NCI-H2081 treated with DMSO at 0.1 percent for 48 hours (cell line): ENCODE measurements at places on chromosomes 16 and 17.

DNA sequence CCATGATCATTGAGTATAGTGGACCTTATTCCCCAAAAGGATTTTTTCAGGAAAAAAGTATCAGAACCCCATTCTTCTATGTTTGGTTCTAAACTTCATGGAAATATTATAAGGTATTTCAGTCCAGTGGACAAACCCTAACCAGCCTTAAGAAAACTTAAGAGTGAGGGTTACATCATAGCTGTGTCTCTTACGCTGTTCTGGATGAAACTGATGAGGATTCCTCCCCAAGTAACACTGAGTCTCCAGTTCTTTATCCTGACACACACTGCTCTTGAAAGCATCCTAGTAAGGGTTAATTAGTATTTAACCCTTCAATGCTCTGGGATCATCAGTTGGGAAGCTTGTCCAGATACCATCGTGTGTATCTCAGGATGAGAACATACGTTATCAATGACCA, 5.0 kb downstream of the LYRM1 start:
- DNase-seq, result no peak

DNA sequence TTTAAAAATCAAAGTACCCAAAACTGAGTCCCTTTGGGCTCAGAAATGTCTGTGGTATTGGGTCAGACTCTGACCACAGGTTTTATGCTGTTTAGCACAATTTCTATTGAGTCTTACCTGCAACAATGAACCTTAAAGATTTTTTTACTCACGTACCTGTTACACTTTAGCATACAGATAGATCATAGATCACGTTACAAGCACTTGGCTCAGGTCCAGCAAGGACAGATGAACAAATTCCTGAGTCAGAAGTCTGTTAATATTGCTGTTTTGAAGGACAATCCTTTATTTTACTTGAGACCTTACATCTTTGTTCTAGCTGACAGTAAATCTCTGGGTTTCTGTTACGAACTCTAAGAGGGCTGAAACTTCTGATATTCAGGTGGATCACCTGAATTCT, 12.8 kb downstream of the SLC7A6OS start:
- no peak for DNase-seq

DNA sequence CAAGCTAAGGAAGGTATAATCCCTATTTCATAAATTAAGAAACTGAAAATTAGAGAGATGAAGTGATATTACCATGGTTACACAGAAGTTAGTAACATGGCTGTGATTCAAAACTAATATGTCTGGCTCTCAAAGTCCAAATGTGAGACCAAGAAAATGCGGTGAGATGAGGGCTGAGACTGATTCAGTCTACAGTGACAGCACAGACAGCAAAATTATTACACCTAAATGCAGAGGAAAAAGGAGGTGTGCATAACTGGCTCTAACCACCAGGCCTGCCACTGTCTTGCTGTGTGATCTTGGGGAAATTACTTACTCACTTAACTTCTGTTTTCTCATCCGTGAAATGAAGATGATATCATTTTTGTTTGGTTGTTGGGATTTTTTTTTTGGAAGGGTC, 270.0 kb upstream of the SOX9 start:
- DNase-seq, result no peak

DNA sequence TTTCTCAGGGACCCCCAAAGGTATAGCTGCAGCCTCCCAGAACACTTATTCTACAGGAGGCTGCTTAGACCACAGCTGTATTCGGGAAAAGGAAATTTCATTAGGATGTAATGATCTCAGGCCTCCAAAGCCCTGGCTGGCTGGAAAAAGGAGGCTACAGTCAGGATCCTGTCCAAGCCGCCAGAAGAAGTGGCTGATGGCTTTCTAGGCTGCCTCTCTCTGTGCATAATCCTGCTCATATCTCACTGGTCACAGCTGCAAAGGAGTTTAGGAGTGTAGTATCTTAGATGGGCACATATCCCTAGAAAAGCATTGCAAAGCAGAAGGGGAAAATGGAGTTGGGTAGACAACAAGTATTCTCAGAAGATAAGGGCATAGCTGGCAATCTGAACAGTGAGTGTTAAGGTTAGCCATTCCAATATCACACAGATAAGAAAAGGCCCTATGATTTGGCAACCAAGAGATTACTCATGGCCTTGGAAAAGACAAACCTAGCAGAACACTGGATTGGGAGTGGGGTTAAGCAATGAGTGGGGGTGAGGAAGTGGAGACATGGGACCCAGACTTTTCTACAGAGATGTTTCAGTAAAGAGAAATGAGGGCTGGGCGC, 26.0 kb upstream of the PRKCA start:
- no peak for DNase-seq

DNA sequence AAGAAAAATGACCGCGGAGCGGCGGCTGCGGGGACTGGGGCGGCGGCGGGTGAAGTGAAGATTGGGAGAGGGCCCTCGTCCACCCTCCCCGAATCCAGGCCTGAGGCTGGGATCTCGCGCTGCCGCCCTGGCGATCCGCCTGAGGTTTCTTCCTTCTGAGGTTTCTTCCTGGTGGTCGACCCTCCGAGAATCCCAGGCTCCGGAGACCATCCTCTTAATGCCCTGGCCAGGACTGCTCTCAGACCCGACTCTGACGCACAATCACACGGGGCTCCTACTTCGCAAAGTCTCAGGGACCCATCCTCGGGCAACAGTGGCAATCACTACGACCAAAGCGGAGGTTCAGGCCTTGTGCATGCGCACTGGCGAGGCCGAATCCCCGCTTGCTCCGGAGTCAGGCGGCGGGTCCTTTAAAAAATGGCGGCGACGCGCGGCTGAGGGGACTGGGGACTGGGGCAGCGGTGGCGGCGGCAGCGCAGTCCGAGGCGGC, 18.0 kb upstream of the KCNJ18 start:
- no peak for DNase-seq

DNA sequence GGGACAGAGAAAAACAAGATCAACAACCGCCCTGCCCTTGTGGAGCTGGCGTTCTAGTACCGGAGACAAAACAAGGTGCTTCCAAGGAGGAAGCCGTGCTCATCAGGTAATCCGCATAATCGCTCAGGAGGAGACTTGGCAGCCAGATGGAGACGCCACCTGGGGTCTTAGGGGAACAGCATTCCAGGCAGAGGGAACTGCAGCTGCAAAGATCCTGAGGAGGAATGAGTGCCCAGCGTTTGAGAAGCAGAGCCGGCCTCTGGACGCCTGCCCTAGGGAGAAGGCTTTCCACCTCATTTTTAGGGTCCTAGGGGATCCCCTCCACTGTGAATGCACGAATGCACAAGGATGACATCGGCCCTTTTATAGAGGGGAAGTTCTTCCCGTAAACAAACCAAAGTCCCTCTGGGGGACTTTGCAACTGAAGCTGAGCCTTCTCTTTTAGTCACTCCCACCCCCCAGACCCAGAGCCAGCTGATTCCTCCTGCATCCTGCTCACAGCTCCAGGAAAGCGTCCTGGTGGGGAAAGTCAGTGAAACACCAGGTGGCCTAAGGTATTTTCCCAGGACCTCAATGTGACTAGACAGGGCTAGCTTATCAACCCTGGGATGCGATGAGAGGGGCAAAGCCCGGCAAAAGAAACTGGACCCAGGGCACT, 13.2 kb upstream of the MPRIP start:
- no peak for DNase-seq

GRCh38 chr17:1724351-1724868, at the start of gene WDR81:
Gene WDR81, plus strand, starts transcription at chr17:1724704. Its CDS starts 256 bp downstream, at chr17:1724960.
- DNase-seq, result no peak

DNA sequence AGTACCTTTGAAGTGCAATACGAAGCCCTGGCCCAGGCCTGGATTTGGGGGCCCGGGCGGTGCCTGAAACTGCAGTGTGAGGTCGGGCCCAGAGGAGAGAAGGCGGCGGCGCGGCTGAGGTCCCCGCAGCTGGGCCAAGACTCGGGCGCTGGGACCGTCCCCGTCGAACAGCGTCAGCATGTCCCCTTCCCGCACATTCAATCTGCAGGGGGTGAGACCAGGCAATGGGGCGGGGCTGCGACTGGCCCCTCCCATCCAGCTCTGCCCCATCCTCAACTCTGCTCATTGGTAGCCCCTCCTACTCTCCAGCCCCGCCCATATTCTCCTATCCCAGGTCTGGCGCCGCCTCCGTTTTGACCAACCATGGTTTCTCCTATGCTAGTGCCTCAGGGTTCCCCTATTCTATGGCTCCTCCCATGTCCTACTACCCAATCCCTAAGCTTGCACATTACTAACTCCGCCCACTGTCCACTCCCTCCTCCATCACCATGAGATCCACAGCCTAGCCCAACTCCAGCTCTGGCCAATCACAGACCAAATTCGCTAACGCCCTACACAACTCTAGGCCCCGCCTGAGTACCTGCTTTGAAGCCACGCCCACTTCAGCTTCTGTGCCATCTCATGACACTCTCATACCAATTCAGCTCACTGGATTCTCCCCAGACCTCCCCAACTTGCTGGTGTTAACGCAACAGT, 14.4 kb upstream of the CDIPT start:
- DNase-seq, result no peak

DNA sequence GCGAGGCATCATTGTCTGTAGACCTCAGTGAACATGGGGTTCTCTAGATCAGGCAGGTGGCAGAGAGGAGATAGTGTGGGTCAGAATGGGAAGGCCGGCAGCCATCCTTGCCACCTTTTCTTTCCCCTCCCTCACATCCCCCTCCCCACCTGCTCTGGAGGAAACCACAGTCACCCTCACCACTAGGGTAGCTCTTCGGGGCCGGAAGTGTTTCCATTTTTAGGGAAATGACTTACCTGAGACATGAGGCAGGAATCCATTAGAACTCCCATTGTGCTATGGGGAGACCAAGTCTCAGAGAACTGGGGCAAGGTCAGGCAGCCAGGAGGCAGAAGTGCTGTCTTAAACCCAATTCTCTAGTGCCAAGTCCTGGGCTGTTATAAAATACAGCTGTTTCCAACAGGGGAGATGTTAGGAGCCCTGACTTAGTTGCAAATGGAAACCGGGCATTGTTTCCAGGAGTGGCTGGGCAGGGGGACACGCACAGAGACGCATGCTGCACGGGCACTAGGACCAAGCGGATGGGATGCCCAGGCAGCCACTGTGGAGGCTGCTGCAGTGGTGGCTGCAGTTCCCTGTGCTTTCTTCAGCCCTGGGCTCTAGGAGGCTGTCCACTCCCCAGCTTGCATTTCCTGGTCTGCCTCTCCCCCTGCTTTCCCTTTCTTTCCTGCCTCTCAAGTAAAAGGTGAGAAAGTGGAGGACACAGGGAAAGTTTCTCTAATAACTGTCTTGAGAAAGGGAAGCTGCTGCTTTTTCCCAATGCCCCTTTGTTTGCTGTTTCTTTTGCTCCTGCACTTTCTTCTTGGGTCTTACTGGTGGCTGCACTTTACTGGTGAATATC, 2.8 kb downstream of the HAS3 start:
- DNase-seq, result no peak

GRCh38 chr16:4682616-4683254, 10.6 kb upstream of the NUDT16L1 start:
- no peak for DNase-seq

DNA sequence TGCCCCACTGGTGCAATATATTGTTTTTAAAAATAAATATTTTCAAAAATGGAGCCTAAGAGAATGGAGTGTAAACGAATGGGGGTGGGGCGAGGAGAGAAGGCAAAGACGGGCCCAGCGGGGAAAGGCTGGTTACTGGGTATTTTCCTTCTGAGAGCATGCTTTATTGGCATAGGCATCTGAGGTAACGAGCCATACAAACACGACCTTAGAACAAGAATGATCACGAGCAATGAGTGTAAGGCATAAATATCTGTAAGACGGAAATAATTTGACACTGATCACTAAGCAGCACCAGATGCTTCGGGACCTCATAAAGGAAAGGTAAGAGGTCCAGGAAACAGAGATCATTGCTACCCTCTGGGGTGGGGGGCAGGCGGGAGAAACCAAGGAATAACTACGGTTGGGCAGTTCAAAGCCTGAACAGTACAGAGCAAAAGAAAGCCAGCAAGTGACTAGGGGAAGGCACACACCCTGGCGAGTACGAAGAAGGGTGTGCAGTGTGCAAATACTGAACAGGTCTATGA, 959 bp downstream of the SSH2 start:
- DNase-seq, result no peak

DNA sequence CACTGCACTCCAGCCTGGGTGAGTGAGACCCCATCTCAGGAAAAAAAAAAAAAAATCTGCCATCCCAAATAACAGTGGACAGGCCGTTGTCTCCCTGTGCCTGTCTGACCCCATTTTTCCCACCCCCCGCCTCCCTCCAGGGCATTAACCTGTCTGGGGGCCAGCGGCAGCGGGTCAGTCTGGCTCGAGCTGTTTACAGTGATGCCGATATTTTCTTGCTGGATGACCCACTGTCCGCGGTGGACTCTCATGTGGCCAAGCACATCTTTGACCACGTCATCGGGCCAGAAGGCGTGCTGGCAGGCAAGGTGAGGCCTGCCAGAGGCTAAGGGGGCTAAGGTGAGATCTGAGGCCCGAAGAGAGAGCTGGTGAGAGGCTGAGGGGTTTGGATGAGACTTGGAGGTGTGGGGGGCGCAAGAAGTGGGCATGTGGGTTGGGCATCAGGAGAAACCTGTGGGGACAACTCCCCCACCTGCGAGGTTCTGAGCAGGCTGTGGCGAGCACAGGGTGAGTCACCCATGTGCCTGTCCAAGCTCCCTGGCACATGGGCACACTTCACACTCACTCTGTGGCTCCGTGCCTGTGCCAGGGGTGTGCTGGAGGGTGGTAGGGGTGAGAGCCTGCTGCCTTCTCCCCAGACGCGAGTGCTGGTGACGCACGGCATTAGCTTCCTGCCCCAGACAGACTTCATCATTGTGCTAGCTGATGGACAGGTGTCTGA, 34.7 kb downstream of the ANKRD40 start:
- no peak for DNase-seq

DNA sequence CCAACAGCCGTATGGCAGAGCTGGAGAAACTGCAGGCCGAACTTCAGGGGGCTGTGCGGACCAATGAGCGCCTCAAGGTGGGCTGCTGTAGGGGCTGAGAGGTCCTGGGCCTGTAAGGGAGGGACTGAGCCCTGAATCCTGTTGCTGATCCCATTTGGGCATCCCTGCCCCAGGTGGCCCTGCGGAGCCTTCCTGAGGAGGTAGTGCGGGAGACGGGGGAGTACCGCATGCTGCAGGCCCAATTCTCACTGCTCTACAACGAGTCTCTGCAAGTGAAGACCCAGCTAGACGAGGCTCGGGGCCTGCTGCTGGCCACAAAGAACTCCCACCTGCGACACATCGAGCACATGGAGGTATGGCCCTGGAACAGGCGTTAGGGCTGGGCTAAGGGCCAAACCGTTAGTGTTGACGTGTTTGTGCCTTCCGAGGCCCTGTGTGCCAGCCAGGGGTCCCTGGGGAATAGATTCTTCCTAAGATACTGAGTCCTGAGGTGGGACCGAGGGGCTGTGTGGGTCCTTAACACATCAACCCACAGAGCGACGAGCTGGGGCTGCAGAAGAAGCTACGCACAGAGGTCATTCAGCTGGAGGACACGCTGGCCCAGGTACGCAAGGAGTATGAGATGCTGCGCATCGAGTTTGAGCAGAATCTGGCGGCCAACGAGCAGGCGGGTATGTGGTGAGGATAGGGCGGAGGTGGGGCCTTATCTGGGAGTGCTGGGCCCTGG, 4.2 kb downstream of the RNF40 start:
- no peak for DNase-seq

GRCh38 chr17:2172077-2172851, 117.4 kb downstream of the HIC1 start:
- DNase-seq, result peak; percentile 59

GRCh38 chr17:46935658-46936266, 12.8 kb downstream of the GOSR2 start:
- no peak for DNase-seq

- DNase-seq, result no peak
These were observed 2.4 kb downstream of the OSGIN1 start for GRCh38 chr16:83955218-83956130.
